ENCODE measurements at places on chromosomes 13 and 19. TPM values are rescaled to one million over a fixed set of nuclear protein-coding genes. Genes with fewer than 3 reads are reported as not detected.

Gene LIM2
- not detected for total RNA-seq

DNA sequence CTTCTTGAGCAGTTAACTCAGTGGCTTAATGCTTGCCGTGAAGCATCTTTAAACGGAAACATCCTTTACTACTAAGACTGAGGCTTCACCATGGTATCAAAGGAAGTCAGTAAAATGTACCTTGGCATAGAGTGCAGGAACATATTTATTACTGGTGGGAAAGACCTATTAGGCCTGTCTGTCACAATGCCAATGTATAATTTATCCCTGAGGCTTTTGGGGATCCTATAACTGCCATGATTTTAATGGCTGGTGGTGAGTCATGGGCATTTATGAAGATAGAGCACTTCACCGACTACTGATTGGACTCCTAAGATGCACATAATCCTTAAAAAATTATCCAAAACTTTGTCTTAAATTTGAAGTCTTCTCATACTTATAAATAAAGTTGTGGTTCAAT is 79.6 kb downstream of the FGF14 start:
- no peak for DNase-seq

Gene FARP1
- total RNA-seq, result 83.7 TPM

GRCh38 chr19:17325133-17325532 is 9.5 kb downstream of the ANO8 start:
- DNase-seq, result no peak

Gene PLVAP
- 5.4 TPM for total RNA-seq

Gene RFPL4A
- not detected for total RNA-seq

DNA sequence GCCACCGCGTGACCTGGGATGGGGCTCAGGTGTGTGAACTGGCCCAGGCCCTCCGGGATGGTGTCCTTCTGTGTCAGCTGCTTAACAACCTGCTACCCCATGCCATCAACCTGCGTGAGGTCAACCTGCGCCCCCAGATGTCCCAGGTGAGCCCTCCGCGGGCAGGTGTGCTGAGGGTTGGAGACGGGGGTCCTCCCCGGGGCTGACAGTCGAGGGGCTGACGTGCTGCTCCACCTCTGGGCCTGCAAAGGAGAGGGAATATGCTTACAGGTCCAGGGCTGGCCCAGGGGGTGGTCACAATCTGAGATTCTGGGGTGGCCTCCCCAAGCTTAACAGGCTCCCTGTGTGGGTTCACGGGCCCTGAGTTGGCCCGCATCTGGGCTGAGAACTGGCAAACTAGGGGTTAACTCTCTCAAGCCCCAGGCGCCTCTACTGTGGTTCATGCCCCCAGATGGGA is 386 bp downstream of the VAV1 start:
- DNase-seq, result no peak

GRCh38 chr13:32200741-32201140 is 114.4 kb downstream of the ZAR1L start:
- no peak for DNase-seq

GRCh38 chr19:51702103-51702824 is 9.1 kb downstream of the SPACA6 start:
- no peak for DNase-seq

- DNase-seq, result no peak
These were observed 1.3 kb downstream of the RFX1 start for GRCh38 chr19:14004619-14005348.

DNA sequence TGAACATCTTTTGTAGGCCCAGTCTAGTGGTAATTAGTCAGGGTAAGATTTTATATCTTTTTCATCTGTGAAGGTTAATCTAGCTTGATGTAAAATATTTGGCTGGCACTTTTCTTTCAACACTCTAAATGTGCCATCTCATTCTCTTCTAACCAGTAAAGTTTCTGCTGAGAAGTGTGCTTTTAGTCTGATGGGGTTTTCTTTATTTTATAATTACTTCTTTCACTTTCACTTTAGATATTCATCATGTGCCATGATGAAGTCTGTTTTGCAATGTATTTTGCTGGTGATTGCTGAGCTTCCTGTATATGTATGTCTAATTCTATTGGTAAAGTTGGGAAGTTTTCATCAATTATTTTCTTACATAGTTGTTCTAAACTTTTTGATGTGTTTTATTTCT is 31.9 kb downstream of the ZNF726 start:
- no peak for DNase-seq

Gene ICAM5
- not detected for total RNA-seq

Gene C1QTNF9B
- total RNA-seq, result not detected

DNA sequence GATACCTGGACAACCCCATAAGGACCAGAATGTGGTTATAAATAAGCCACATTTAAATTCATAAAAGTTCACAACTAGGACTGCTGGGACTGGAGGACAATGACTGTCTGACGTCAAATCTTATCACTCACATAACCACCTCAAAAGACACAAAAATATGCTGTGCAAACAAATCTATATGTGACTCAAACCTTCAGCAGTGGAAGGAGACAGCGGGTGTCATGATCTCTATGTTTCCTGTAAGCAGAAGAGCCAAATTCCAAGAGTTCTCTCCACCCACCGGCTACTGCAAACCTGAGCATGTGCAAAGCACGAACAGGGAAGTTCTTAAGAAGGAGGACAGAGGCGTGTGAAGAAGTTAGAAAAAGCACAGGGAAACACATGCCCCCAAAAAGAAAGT is 113.2 kb downstream of the MYCBP2 start:
- peak; percentile 16 for DNase-seq

Gene LILRB5
- total RNA-seq, result not detected

All from glomerular endothelial cell (primary cell).